NCI-H2171 (cell line): ENCODE measurements at places on chromosomes 2 and 18.

- no peak for DNase-seq
Measured at GRCh38 chr2:86189782-86190416, 5.4 kb downstream of the IMMT start.

DNA sequence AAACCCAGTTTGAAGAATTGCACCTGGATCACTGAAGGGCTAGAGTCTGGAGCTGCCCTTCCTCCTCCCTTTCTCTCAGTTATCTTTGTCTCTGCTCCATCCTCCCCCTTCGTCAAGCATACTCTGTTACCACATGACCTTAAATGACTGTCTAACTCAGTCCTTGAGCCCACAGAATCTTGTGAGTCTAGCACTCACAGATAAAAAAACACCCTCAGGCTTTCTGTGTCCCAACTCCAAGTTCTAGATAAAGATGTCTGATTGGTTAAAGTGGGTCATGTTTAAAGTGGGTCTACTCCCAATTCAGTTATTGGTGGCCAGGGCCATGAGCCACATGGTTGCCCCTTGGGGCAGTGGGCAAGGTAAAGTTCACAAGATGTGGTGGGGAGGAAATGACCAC is 53.5 kb upstream of the CYP1B1 start:
- DNase-seq = no peak

- DNase-seq = no peak
Measured at GRCh38 chr18:8264861-8265411, 344.3 kb upstream of the RAB12 start.

DNA sequence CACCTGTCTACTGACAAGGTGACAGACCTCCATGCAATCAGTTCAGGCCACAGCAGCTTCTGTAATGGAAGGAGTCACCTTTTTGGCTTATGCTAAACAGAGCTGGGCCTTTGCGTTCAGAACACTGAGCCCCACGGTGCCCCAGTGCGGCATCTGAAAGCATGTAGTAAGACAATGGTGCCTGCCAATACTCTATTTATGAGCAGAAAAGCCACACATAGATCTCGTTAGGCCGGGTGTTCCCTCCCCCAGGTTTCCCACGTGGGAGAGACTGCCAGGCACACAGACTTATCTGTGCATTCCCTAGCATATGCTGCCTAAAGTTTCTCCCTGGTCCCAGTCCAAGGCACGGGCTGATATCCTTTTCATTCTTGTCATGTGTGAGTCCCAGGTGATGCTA is 150.9 kb downstream of the ACTR3 start:
- no peak for DNase-seq

- DNase-seq = no peak
Measured at GRCh38 chr18:24770311-24771024, 310.0 kb downstream of the HRH4 start.

- DNase-seq = no peak
Measured at GRCh38 chr2:101837354-101837753, 139.8 kb downstream of the MAP4K4 start.

DNA sequence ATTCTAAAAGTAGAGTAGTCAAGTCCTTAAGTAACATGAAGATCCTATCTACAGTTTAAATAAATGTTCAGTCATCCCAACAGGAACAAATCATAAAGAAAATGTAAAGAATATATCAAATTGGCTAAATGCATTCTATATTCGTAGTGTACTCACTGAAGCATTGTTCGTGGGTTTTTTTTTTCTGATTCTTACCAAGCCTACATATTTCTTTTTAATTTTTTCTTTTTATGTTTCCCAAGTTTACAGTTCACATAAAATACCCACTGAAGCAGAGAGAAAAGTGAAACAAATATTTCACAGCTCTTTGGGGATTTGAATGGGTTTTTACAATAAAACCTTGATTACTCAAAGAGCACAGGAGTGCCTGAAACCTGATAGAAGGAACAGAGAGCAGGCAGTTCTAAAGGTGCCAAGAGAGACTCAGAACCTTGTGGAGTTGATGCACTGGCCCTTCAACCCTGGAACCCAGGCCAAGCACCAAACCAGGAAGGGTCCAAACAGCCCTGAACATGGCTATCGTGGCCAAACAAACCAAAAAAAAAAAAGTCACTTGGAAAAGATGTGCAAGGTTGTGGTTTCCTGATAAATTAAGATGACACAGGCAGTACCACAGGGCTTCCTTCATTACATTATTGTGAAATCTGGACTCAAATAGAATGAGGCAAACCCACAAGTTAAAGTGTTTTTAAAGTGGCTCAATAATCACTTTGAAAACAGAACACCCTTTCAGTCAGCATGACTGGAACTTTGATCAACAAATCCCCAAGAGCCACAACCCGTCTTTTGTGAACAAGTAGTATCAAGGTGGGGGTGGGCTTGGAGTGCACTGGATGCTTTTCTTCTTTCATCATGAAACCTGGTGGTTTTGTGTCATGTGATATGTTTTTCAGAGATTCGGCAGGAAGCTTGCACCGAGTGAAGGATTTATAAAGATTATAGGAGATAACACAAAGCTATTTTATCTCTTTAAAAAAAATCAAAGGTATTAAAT is 245.0 kb upstream of the FN1 start:
- DNase-seq = no peak

DNA sequence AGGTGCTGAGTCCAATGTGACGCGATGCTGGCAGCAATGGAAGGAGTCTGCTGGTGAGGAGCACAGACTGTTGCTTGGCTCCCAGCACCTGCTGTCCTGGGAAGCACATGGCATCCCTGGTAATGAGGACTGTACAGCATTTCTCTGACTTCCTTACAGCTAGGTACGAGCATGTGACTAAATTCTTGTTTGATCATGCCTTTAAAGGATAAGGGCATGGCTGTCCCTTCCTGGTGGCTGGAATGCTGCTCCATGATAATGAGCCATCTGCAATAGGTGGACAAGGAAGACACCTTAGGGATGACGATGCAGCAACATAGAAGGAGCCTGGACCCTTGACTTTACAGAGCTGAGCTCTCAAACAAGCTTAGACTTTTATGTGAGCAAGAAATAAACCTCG is 278.0 kb upstream of the SPRED2 start:
- DNase-seq = no peak

- DNase-seq = no peak
Measured at GRCh38 chr2:159086826-159087225, 118.4 kb downstream of the TANC1 start.

- no peak for DNase-seq
Measured at GRCh38 chr2:91748902-91749301, 3057.4 kb downstream of the RPIA start.

DNA sequence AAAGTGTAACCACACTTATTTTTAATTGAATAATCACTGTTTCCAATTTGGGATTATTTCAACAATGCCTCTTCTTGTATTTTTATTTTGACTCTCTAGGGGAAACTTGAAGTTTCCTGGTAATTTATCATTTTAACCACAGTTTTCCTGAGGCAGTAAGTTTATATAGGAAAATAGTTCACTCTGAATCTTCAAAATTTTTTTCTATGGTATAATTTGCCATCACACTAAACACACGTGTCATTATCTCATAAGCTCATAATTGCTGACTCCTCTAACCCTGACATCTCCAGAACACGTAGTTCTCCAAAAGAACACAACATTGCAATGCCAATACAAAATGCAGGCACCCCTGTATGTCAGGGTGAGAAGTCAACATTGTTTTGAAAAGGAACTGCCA is 102.2 kb upstream of the FZD7 start:
- no peak for DNase-seq

DNA sequence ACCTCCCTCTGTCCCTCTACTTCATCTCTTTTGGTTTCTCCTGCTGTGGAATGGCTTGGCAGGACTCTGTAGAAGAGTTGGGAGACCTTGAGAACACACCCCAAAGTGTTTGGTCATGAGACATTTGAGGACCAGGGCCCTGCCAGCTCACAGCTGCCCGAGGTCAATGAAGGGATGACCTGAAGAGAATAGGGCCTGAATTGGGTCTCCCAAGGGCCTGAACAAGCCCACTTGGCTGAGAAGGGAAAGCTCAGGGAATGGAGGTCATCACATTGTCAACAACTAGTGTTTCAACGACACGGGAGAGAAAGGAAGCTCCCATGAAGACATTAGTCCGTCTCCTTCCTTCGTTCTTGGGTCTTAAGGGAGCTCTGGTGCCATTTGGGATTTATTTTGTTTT is 52.8 kb downstream of the TTC32 start:
- DNase-seq = no peak

- no peak for DNase-seq
Measured at GRCh38 chr2:144133936-144134665, 385.8 kb downstream of the ZEB2 start.

DNA sequence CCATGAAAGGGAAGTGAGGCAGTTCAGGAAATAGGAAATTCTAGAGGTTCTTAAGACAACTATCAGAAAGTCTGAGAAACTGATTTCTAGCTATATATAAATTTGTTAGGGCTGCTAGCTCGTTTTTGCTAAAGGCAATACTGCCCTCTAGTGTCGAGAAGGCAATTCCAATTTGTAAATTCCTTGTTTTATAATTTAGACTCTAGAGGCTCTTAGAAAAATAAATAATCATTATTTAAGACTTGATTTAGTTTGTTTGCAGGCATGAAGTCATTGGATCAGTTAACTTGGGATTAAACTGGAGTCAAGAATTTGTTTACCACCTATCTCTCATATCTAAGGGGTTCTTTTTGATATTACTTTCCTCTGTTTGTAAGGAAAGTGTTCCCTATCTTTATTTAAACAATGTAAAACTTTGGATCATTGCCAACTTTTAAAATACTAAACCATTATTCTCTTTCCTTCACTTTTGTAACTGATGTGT is 66.2 kb downstream of the ACVR2A start:
- peak; percentile 47 for DNase-seq

- no peak for DNase-seq
Measured at GRCh38 chr2:239831001-239831731, 194.0 kb downstream of the NDUFA10 start.

DNA sequence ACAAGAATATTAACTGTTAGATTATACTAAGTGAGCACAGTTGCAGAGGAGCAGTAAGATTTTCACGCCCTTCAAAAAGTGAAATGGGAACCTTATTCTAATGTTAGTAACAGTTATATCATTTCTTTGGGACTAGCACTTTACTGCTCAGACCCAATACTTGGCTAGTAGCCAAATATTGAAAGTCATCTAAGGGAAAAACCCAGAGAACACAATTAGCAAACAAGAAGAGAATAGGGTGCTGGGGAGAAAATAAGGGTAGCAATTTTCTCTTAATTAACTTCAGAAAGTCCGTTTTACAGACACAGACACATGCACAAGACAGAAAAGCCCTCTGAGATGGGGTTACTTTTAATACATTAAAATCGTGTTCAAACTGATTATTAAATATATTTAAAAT is 71.8 kb downstream of the ID2 start:
- no peak for DNase-seq

GRCh38 chr2:75772908-75773630 is 62.4 kb upstream of the GCFC2 start:
- no peak for DNase-seq

DNA sequence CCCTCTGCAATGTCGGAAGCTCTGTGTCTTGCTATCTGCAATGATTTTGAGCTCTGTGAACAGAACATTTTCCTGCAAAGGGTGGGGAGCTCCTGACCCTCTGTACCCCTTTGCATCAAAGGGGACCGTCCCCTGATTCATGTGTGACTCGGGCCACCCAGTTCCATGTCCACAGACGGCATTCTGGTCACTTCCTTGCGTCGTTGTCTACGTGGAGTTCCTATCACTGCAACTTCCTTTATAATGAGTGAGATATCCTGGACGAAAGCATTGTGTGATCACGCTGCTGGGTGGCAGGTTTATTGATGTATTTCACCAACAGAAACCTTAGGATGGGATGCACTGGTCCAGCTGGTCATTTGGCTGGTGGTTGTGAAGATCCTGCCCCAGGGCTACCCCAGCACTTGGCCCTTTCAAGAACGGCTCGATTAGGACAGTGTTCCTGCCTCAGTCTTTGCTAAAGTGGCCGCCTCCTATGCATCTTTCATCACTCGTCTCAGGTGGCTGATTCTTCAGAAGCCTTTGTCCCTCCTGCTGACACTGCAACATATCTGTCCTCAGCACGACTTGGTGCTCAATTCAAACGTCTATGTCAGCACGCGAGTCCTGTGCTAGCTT is 202.7 kb downstream of the ACKR3 start:
- no peak for DNase-seq

GRCh38 chr2:72141881-72142451 is 5.7 kb downstream of the CYP26B1 start:
- no peak for DNase-seq

GRCh38 chr18:9418047-9418690 is 57.1 kb upstream of the RALBP1 start:
- DNase-seq = no peak

GRCh38 chr18:8359481-8359880 is 249.8 kb upstream of the RAB12 start:
- no peak for DNase-seq

DNA sequence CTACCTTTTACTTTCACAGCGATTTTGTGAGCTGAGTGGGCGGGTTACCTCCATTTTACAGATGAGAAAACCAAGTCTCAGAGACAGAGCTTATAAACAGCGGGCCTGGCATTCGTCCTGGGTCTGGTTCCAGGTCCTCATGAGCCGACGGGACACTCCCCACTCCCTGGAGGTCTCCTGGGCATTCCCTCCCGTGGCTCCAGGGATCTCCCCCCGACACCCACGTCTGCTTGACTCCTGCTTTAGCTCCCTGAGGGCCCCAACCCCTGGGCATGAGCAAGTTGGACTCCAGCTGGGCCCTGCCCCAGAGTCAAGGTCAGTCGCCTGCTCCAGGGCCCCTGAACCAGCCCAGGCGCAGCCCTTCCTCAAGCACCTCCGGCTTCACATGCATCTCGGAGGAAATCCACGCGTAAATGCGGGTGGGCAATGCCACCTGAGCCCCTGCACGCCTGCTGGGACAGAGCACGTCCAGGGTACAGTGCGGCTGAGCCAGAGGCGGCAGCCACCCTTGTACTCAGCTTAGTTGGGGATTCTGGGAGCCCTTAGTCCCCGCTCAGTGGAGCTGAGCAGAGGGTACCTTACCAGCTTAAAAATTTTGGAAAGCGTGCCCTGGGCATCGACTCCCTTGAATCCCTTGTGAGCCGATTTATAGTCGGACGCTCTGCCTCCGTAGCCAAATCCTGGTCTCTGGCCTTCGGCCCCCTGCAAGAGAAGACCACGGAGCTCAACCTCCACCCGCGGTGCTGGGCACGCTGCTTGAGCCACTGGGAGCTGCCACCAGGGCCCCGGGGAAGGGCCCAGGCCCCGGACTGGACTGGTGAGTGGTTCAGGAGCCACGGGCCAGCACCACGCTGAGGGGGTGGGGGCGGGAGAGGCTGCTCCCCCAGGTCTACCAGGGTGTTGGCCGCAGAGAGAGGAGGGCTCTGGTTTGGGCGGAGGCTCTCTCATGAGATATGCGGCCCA is 148.1 kb downstream of the MBP start:
- DNase-seq = no peak
